Purkinje cell (primary cell): ENCODE measurements at places on chromosomes 5 and 9. TPM values are rescaled to one million over a fixed set of nuclear protein-coding genes. Genes with fewer than 3 reads are reported as not detected.

The SPIN1 gene
- polyA plus RNA-seq, result 44.6 and 45.3 TPM in 2 replicates

The GRXCR2 gene
- polyA plus RNA-seq, result not detected in 2 replicates

The SPOUT1 gene
- 5.4 and 9.8 TPM in 2 replicates for polyA plus RNA-seq

The TOR2A gene
- polyA plus RNA-seq, result 1.9 and 2.4 TPM in 2 replicates

The PCDHGA11 gene
- 1.5 and 2.4 TPM in 2 replicates for polyA plus RNA-seq

The PCDHB14 gene
- 5.3 and 5.4 TPM in 2 replicates for polyA plus RNA-seq

The REEP5 gene
- polyA plus RNA-seq, result 16.7 and 78.9 TPM in 2 replicates

The FST gene
- not detected in 2 replicates for polyA plus RNA-seq

The IL3 gene
- not detected in 2 replicates for polyA plus RNA-seq

The FOXD4L5 gene
- polyA plus RNA-seq, result not detected in 2 replicates

The MYOT gene
- 1.7 and 7.7 TPM in 2 replicates for polyA plus RNA-seq

The PCDHB13 gene
- 2.0 and 5.2 TPM in 2 replicates for polyA plus RNA-seq

The CPEB4 gene
- 74.1 and 75.4 TPM in 2 replicates for polyA plus RNA-seq

The HSD17B4 gene
- 139 and 141 TPM in 2 replicates for polyA plus RNA-seq

The ADRB2 gene
- polyA plus RNA-seq, result not detected in 2 replicates

The PIP5KL1 gene
- polyA plus RNA-seq, result not detected in 2 replicates

The TMC1 gene
- 0.87 TPM in 1 of 2 replicates, not detected in the other for polyA plus RNA-seq

The STING1 gene
- 0.82 TPM in 1 of 2 replicates, not detected in the other for polyA plus RNA-seq

The ABHD17B gene
- 35.0 and 52.4 TPM in 2 replicates for polyA plus RNA-seq

The FCN2 gene
- polyA plus RNA-seq, result not detected in 2 replicates

The MLANA gene
- 0.93 TPM in 1 of 2 replicates, not detected in the other for polyA plus RNA-seq

The STK32A gene
- polyA plus RNA-seq, result 12.5 and 12.6 TPM in 2 replicates

The SLC36A3 gene
- polyA plus RNA-seq, result not detected in 2 replicates

The DRD1 gene
- 10.2 and 14.1 TPM in 2 replicates for polyA plus RNA-seq

The LCP2 gene
- polyA plus RNA-seq, result 0.15 and 0.87 TPM in 2 replicates

The HTR4 gene
- not detected in 2 replicates for polyA plus RNA-seq

The ANKRD34B gene
- not detected in 2 replicates for polyA plus RNA-seq
